ENCODE measurements at places on chromosomes 5 and 9. TPM values are rescaled to one million over a fixed set of nuclear protein-coding genes. Genes with fewer than 3 reads are reported as not detected.

- no peak for DNase-seq
- no peaks in the 10 kb centered on the region for H3K27me3 ChIP-seq
- no peaks in the 10 kb centered on the region for H3K4me1 ChIP-seq
- H3K4me3 ChIP-seq, result no peak overlapping the region
- no peak overlapping the region for H3K27ac ChIP-seq
- H3K36me3 ChIP-seq, result no peaks in the 10 kb centered on the region
Observed at GRCh38 chr5:72041654-72042053, 65.6 kb upstream of the MAP1B start.

DNA sequence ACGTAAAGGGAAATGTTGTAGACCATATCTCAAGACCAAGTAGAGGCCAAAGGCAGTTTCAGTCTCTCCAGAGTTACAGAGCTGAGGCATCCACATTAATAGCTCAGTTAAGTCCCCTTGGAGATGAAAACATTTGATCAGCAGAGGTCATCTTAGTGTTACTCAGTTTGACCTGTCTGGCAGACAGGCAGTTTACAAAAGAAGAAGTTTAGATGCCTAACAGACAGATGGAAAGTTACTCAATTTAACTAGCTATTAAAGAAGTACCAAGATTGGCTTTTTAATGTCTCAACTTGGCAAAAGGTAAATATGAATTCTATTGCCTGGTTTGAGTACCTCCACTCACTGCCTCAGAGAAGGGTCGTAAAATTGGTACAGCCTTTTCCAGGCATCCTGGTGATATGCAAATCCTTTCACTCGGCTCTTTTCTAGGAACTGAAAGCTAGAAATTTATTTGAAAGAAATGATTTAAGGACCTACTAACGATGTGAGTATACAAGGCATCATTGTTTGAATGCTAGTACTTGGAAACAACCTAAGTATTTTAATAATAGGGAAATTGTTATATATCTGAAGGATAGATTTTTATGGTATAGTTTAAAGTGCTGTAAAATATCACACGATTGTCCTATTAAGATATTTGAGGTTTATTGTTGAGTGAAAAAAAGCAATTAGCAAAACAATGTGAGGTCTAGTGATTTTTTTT lies 14.8 kb downstream of the ACO1 start:
- H3K36me3 ChIP-seq, result no peaks in the 10 kb centered on the region
- no peak for DNase-seq
- no peak overlapping the region for H3K4me3 ChIP-seq
- no peaks in the 10 kb centered on the region for H3K4me1 ChIP-seq
- H3K27me3 ChIP-seq, result no peaks in the 10 kb centered on the region
- H3K27ac ChIP-seq, result no peak overlapping the region

- H3K27ac ChIP-seq, result no peak overlapping the region
- H3K27me3 ChIP-seq, result no peaks in the 10 kb centered on the region
- no peaks in the 10 kb centered on the region for H3K4me1 ChIP-seq
- H3K36me3 ChIP-seq, result no peaks in the 10 kb centered on the region
Observed at GRCh38 chr5:73938280-73938937, 312.4 kb downstream of the ARHGEF28 start.

- H3K27ac ChIP-seq, result no peak overlapping the region
- peak; percentile 62 for DNase-seq
- H3K4me3 ChIP-seq, result no peak overlapping the region
- no peaks in the 10 kb centered on the region for H3K36me3 ChIP-seq
Observed at GRCh38 chr5:142548739-142549275, 137.1 kb downstream of the FGF1 start.

GRCh38 chr5:40223884-40224402 lies 455.8 kb upstream of the PTGER4 start:
- no peak overlapping the region for H3K4me3 ChIP-seq
- H3K4me1 ChIP-seq, result no peaks in the 10 kb centered on the region
- DNase-seq, result no peak
- H3K27me3 ChIP-seq, result no peaks in the 10 kb centered on the region

- no peak overlapping the region for H3K27ac ChIP-seq
- no peak for DNase-seq
- no peaks in the 10 kb centered on the region for H3K27me3 ChIP-seq
- H3K36me3 ChIP-seq, result peaks cover 8% of the 10 kb centered on the region
- peaks cover 8% of the 10 kb centered on the region for H3K4me1 ChIP-seq
- H3K4me3 ChIP-seq, result no peak overlapping the region
Observed at GRCh38 chr5:132484391-132484725, 6.2 kb downstream of the IRF1 start.

DNA sequence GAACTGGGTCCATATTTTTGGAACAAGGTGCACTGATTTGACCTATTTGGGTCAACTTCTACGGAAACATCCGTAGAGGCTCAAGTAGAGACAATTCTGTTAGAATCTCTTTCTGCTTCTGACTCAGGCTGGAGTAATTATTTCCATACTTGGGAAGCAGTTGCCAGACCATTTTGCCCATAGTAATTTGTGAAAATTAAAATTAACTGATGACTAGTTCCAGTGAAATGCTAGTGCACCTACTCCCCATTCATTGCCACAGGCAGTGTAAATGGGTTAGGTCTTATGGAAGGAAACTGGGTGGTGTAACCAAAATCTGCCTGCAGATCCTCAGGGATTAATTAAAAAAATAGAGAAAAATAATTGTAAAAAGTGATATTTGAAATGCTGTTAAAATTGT lies 201.1 kb downstream of the TENT4A start:
- no peaks in the 10 kb centered on the region for H3K36me3 ChIP-seq
- H3K4me3 ChIP-seq, result no peak overlapping the region
- no peaks in the 10 kb centered on the region for H3K4me1 ChIP-seq
- no peaks in the 10 kb centered on the region for H3K27me3 ChIP-seq
- no peak for DNase-seq

DNA sequence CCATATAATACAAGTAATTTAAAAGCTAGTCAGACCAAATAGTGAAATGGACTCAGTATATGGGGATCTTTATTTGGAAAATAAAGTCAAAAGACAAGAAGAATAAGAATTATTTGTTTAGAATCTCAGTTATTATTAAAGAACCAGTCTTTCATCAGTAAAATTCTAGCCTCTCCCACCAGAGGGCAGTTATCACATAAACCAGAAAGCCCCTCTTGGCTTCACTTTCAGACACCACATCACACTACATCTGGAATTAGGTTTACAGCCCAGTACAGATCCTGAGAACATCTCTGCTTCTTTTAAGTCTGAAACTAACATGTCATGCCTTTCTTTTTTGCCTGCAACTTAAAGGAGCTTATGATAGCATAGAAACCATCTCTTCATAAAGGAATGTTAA lies 12.2 kb upstream of the HSPB3 start:
- H3K4me1 ChIP-seq, result no peaks in the 10 kb centered on the region
- no peak overlapping the region for H3K4me3 ChIP-seq
- no peak overlapping the region for H3K27ac ChIP-seq
- H3K27me3 ChIP-seq, result no peaks in the 10 kb centered on the region

- no peak for DNase-seq
- H3K36me3 ChIP-seq, result no peaks in the 10 kb centered on the region
- no peaks in the 10 kb centered on the region for H3K27me3 ChIP-seq
- no peaks in the 10 kb centered on the region for H3K4me1 ChIP-seq
- H3K27ac ChIP-seq, result no peak overlapping the region
- H3K4me3 ChIP-seq, result no peak overlapping the region
Observed at GRCh38 chr9:12843735-12844134, 68.9 kb downstream of the LURAP1L start.

GRCh38 chr5:10674582-10674981 lies 86.5 kb downstream of the DAP start:
- H3K4me1 ChIP-seq, result no peaks in the 10 kb centered on the region
- no peak for DNase-seq
- no peak overlapping the region for H3K4me3 ChIP-seq
- H3K36me3 ChIP-seq, result peaks cover 1% of the 10 kb centered on the region
- no peaks in the 10 kb centered on the region for H3K27me3 ChIP-seq
- H3K27ac ChIP-seq, result no peak overlapping the region

DNA sequence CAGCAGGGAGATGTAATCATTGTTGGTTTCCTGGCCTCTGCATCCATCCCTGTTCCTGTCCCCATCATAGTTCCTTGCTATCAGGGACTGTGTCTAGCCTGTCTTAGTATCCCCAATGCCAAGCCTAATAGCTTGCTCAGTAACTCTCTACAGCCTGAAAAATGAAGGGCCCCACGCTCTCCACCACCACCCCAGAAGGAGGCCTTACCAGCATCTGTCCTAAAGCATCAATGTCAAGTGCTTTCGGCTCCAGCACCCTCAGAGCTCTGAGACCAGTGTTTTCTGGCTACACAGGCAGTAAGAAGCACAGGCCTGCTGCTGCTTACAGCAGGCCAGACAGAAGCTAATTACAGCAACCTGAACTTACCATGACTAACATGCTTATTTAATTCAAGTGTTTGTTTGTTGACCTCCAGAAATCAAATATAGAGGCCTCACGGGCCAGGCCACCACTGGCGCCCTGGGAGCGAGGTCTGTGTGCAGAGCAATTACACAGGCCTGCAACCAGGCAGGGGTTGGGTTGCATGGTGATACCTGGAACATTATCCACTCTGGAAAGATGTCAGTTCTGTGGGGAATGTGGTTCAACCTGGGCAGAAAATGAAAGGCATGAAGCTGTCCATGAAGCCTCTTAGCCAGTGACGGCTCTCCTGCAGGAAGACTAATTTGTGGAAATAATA lies 124.3 kb downstream of the SLC1A3 start:
- no peaks in the 10 kb centered on the region for H3K27me3 ChIP-seq
- H3K36me3 ChIP-seq, result no peaks in the 10 kb centered on the region
- H3K4me1 ChIP-seq, result no peaks in the 10 kb centered on the region

- no peaks in the 10 kb centered on the region for H3K4me1 ChIP-seq
- no peak overlapping the region for H3K27ac ChIP-seq
- no peaks in the 10 kb centered on the region for H3K36me3 ChIP-seq
- no peak for DNase-seq
- no peaks in the 10 kb centered on the region for H3K27me3 ChIP-seq
Observed at GRCh38 chr5:113091622-113092021, 115.0 kb downstream of the DCP2 start.

DNA sequence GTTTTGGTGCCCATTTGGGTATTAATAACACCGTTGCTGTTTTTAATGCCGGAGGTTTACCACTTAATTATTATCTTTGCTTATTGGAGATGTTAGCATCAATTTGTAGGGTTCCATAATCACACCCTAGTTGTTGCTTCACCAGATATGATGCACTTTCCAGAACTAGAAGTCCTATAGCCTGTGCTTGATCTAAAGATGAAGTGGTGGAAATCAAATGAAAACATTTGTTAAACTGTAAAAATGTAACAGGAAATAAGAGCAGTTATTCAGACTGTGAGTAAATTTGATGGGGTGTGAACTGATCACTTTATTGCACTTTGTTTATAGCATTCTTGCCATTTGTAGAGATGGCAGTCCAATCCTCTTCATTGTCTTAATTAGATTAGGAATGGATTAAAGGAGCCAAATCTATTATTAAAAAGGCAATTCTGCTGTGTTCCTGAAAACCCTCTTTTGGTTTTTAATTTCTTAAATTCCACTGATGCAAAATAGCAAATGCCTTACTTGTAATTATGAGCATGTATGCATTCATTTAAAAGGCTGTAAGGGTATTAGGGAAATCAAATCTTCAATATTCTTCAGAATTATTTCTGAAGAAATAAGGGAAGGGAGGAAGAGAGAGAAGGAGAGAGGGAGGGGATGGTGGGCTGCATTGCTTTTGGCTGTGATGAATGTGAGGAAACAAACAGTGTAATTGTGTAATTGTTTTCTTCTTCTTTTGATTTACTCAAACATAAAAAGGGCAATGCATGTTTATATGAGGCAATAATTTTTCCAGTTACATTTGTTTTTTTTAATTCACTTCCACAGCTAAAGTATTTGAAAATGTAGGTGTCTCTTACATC lies 675.2 kb upstream of the WWC1 start:
- no peaks in the 10 kb centered on the region for H3K27me3 ChIP-seq
- no peaks in the 10 kb centered on the region for H3K4me1 ChIP-seq
- no peak overlapping the region for H3K4me3 ChIP-seq
- H3K27ac ChIP-seq, result no peak overlapping the region
- no peaks in the 10 kb centered on the region for H3K36me3 ChIP-seq

DNA sequence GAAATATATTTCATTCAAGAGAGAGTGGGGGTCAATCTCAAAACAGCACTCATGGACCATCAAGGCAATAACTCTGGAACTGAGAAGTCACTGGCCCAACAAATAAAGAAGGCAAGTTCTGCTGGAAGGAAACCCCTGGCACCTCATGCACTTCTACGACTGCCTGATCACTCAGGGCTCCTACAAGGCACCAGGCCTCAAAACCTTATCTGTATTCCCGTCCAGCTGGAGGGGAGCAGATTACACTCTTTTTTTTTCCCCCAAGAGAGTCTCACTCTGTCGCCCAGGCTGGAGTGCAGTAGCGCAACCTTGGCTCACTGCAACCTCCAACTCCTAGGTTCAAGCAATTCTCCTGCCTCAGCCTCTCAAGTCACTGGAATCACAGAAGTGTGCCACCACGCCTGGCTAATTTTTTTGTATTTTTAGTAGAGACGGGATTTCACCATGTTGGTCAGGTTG lies 49.9 kb downstream of the P4HA2 start:
- no peaks in the 10 kb centered on the region for H3K36me3 ChIP-seq

- no peaks in the 10 kb centered on the region for H3K36me3 ChIP-seq
- DNase-seq, result no peak
- no peak overlapping the region for H3K4me3 ChIP-seq
Observed at GRCh38 chr5:134878403-134878802, 4.2 kb downstream of the TXNDC15 start.

DNA sequence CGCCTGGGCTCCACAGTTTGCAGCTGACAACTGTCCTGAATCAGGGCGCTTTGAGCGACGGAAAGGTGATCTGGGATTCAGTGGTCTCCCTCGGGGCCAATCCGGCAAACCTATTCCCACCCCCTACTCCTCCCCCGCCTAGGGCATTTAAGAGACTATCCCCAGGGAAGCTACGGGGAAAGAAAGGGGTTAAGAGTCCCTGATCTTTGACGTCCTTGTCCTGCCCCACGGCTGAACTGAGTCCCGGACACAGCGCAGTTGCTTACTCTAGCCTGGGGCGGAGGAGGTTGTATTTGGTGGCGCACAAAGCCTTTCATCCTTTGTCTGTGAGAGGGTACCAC lies 3.4 kb downstream of the RORB start:
- peaks cover 10% of the 10 kb centered on the region for H3K27me3 ChIP-seq
- no peak for DNase-seq
- H3K4me3 ChIP-seq, result peak overlapping the region; percentile 48
- no peaks in the 10 kb centered on the region for H3K36me3 ChIP-seq

- no peak for DNase-seq
- no peaks in the 10 kb centered on the region for H3K36me3 ChIP-seq
- H3K4me1 ChIP-seq, result no peaks in the 10 kb centered on the region
- no peak overlapping the region for H3K4me3 ChIP-seq
Observed at GRCh38 chr9:98892288-98892687, 51.4 kb upstream of the COL15A1 start.

- no peaks in the 10 kb centered on the region for H3K27me3 ChIP-seq
- H3K4me1 ChIP-seq, result no peaks in the 10 kb centered on the region
- no peak overlapping the region for H3K27ac ChIP-seq
- no peak for DNase-seq
- no peak overlapping the region for H3K4me3 ChIP-seq
Observed at GRCh38 chr5:76582230-76583162, 40.7 kb downstream of the F2RL2 start.

CDK9 gene
- 60.3 TPM for total RNA-seq

IL9 gene
- not detected for total RNA-seq

VCAN gene
- total RNA-seq, result 72.9 TPM

LHX3 gene
- total RNA-seq, result 1.3 TPM

IL6ST gene
- total RNA-seq, result 228 TPM

KIF27 gene
- 11.2 TPM for total RNA-seq

LARP1 gene
- total RNA-seq, result 83.9 TPM

FGF18 gene
- 0.41 TPM for total RNA-seq
